ENCODE measurements at places on chromosomes 5 and 9.

- DNase-seq = no peak
Measured at GRCh38 chr9:93419023-93419422, 32.5 kb upstream of the FAM120A start.

DNA sequence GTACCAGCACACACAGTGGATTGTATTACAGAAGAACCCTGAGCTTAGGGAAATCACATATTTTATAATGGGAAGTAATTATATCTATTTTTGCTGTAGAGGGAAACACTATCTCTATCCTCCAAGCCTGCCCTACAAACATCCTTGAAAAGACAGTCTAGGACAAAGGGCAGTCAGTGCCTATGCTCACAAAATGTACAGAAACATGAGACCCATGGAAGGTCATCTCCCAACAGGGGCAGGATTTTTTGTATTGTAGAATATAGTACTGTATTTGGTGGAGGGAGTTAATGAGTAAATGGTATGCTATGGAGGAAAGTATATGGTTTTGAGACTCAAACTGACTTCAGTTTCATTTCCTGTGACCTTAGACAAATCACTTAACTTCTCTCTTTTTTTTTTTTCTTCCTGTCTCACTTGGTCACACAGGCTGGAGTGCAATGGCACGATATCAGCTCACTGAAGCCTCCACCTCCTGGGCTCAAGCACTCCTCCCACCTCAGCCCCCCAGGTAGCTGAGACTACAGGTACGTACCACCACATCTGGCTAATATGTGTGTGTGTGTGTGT is 5.8 kb upstream of the RAB14 start:
- DNase-seq = no peak

GRCh38 chr9:96379461-96379860 is 4.0 kb downstream of the SLC35D2 start:
- DNase-seq = peak; percentile 45

DNA sequence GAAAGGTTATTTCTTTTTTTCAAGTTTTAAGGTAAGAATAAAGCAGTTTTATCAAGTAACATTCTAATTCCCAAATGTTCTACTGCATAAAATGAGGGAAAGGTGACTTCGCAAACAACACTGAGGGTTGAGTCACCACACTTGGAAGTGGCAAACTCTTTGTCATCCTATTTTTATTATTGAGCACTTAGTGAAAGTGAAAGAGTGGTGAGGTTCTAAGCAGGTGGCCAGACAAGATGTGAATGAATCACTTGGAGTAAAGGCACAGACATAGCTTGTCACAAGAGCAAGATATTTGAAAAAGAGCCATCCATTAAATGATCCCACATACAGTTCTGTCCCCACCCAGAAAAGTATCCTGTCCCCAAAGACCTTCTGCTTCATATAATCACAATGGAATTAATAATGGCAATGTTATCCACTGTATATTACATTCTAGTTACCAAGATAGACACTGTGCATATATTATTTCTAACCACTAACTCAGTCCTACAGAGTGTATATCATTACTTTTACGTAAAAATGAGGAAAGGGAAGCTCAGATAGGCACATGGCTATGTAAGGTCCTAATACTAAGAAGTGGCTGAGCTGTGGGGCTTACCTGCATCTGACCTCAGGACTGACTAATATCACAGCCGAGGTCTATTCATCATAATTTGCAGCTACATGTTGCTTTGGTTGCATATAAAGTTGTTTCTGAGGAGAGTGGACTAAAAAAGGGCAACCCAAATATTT is 730.4 kb upstream of the MEF2C start:
- peak; percentile 19 for DNase-seq

DNA sequence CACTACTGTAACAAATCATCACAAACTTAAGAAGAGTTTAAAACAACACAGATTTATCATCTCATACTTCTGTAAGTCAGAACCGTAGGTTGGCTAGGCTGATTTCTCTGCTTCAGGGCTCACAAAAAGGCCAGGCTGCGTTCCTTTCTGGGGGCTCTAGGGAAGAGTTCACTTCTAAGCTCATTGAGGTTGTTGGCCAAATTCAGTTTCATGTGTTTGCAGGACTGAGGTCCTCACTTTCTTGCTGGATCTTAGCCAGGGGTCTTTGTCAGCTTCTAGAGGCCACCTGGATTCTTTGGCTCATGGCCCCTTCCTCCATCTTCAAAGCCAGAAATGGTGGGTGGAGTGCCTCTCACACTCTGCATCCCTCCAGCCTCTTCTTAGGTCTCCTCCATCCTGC is 76.0 kb downstream of the ACTBL2 start:
- no peak for DNase-seq

DNA sequence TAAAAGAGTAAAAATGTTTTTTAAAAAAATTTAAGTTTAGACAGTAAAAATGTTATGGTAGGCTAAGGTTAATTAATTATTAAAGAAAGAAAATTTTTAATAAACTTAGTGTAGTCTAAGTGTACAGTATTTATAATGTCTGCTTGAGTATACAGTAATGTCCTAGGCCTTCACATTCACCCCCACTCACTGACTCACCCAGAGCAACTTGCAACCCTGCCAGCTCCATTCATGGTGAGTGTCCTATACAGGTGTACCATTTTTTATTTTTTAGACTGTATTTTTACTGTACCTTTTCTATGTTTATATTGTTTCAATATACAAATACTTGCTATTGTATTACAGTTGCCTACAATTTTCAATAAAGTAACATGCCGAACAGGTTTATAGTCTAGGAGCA is 234.1 kb downstream of the AUH start:
- no peak for DNase-seq

DNA sequence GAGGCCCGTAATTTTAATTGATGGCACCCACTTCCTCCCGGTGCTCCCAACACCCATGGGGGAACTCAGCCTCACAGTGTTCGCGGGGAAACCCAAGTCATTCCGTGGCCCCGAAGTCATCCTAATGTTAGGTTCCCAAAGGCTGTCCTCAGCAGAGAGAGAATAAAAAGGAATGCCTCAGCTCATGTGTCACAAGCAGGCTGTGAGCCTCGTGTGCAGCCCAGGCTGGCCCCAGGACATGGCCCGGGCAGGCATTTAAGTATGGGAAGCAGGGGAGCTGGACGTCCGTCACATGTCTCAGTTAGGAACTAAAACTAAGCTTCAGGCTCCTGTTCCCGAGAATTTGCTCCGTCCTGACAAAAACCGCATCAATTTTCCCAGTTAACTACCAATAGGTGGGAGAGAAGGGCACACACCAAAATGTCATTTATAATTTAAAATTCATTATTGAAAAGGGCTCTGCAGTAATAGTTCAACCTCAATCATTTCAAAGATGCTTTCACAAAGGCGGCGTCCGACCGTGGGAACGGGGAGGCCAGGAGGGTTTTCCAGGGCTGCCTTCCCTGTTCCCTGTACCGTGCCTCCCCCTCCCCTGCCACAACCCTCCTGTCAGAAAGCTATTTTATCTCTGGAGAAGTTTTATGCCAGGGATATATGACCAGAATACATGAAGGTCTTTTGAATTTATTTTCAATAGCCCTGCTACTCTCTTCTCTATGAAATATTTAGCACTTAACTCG is 137.3 kb downstream of the FSTL4 start:
- no peak for DNase-seq

- peak; percentile 67 for DNase-seq
Measured at GRCh38 chr5:78591138-78591612, 57.4 kb downstream of the LHFPL2 start.

DNA sequence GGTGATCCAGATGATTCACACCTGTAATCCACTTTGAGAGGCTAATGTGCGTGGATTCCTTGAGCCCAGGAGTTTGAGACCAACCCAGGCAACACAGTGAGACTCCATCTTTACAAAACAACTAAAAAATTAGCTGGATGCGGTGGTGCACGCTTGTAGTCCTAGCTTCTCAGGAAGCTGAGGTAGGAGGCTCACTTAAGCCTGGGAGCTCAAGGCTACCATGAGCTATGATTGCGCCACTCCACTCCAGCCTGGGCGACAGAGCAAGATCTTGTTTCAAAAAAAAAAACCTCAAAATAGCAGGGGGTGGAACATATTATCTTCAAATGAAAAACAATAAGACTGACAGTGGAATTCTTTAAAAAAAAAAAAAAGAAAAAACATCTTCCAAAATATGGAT is 59.0 kb downstream of the PCDHGC5 start:
- DNase-seq = no peak

GRCh38 chr9:35748242-35748857 is 678 bp downstream of the GBA2 start:
- DNase-seq = peak; percentile 28

DNA sequence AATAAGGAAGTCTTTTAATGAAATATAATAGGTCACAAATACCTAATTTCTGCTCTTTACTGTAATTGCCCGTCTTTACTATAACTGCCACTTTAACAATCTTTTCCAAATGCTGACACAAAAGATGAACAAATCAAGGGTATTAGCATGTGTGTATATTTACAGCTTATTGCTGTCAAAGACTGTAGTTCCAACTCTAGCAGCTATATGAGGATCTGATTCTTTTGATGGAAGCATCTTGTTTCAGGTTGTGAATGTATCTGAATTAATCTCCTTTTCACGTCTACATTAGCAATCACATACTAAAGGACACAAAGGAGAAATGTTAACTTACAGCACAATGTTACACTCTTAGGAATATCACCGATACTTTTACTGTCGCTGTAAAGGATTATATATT is 27.9 kb downstream of the RFX3 start:
- no peak for DNase-seq

- DNase-seq = no peak
Measured at GRCh38 chr9:28332648-28333047, 759.4 kb upstream of the C9orf72 start.

DNA sequence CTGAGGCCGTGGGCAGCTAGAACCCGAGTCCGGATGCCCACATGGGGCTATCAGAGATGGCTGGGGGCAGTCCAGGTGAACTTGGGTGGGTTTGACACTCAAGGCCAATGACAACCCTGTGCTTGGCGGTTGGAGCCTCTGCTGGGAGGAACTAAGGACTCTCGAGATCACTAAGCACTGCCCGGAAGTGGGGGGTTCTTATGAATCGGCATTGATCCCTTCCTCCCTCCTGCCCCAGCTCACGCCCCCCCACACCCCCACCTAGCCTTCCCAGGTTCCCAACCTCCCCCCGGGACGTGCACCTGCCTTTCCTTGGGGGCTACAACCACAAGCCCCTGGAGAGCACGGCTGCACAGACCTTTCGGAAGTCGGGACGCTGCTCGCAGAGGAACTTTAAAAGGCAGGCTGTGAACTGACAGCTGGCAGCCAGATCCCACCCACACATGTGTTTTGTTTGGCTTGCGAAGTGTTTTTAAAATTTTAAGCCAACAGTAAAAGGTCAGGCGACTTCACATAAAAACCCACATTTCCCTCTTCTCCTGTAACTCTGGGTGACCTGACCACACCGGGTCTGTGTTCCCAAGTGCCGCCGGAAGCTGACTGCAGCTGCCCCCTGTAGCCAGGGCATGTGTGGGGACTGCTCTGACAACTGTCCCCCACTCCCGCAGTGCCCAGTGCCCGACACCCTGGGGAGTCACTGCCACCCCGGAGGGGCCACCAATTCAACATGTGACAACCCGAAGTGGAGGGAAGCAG is 5.1 kb upstream of the RALGDS start:
- peak; percentile 60 for DNase-seq

DNA sequence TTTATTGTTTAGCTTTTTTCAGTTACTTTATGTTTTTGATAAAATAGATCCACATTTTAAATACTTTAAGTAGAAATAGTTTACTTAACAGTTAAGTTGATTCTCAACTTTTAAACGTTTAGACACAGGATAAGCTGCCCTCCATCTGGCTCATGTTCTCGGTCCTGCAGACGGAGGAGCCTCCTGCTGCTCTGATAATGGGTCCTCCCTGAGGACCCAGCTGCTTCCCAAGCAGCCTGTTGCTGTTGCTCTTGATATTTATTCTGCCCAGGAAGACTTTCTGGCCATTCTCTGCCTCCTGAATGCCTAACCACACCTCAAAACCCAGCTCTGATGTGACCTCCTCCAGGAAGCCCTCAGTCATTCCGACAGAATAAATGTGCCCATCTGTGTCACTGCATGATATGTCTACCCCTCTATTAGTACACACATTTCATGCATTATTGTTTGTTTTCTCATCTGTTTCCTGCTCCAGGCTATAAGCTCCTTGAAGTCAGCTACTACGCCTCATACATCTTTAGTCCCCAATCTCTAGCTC is 267.2 kb upstream of the MSX2 start:
- DNase-seq = no peak

GRCh38 chr5:32309761-32310160 is 3.0 kb downstream of the MTMR12 start:
- DNase-seq = no peak

DNA sequence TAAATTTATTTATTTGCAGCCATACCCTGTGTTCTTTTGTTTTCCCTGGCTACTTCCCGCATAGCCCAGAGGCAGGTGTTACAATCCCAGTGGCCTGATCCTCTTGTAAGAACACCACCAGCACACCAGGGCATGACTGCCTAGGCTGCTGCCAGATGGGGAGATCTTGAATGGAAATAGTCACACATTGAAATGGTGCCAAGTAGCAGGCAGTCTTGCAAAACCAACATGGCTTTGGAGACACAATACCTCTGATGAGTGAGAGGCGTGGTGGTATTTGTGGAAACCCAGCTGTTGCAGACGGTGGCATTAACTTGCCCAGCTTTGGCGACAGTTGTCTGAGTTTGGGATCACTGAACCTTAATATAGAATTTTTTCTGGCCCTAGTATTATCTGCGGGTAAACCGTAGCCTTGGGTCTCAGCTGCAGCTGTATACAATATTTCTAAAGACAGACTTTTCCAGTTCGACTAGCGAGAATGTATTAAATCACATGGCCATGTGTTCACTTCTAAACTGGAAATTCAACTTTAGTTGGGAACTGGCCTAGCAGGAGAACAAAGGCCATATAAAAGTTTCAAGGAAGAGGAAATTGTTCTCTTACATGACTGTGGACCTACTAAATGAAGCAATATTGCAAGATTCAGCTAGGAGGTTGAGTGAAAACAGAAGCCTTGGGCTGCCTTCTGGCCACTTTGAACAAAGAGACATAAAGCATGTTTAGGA is 277.0 kb downstream of the SMARCA2 start:
- DNase-seq = peak; percentile 35

DNA sequence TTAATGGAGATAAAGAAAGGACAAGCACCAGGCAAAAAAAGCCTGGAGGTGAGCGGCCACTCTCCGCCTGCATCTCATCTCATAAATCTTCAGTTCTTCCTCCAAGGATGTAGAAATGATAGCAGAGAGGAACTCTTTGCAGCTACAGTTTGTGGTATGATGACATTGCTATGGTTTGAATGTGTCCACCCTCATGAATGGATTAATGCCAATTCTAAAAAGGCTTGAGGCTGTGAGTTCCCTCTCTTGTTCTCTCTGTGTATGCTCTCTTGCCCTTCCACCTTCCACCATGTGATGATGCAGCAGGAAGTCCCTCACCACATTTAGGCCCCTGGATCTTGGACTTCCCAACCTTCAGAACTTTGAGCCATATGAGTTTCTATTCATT is 126.4 kb downstream of the SPOCK1 start:
- DNase-seq = no peak

GRCh38 chr5:55935371-55935770 is 59.4 kb downstream of the IL6ST start:
- no peak for DNase-seq
